ENCODE measurements at places on chromosomes 7 and 10.

GRCh38 chr7:13099154-13099795, 411.8 kb downstream of the ARL4A start:
- no peak for DNase-seq

DNA sequence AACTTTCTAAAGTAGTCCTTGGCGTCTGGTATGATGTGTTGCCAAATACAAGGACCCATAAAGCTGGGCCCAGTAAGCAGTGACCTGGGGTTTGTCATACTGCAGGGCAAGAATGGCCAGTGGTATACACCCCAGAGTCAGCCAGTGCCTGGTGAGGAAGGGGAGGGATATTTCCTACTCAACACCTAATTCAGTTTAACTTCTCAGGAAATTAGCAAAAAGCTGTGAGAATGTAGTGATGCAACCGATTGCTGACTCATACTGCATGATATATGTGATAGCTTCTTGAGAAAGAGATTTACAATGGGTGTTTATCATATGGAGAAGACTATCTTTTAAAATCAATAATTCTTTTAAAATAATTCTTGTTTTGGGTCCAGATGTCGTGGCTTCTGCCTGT, 889.3 kb upstream of the CELF2 start:
- DNase-seq = no peak

DNA sequence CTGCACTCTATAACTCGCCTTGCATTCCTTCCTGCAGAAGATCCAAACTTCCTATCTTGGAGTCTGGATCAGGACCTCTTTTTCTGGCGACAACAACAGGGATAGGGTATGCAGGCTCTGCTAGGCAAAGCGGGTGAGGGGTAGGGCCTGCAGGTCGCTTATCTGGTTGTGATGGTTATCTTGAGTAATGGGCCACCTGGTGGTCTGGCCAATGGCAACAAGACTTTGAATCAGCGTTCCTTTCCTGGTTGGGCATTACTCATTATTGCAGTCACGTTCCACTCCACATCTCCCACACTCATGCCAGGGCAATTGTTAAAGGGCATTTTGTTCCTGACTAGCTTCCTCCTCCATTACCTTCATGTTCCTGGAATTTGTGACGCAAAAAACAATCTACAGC, 48.4 kb upstream of the PLXDC2 start:
- DNase-seq = no peak

GRCh38 chr7:67912437-67912836, 915.8 kb downstream of the TYW1 start:
- DNase-seq = no peak

DNA sequence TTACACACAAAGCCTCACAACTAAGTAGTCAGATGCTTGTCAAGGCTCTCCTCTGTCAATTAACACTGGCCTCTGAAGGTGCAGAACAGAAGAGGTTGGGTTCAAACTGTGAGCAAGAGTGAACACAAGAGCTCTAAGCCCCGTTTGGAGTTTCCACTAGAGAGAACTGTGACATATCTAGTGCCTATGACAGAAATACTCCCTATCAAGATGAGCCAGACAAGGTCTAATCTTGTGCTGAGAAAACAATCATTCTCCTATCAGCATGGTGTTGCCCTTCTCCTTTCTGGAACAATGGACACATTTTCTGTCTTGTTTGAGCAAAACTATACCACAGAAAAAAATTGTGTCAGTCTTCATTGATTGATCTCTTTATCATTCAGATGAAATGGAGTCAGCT, 62.4 kb upstream of the CCDC71L start:
- DNase-seq = no peak

GRCh38 chr7:31716355-31716754, 29.3 kb downstream of the PPP1R17 start:
- no peak for DNase-seq

DNA sequence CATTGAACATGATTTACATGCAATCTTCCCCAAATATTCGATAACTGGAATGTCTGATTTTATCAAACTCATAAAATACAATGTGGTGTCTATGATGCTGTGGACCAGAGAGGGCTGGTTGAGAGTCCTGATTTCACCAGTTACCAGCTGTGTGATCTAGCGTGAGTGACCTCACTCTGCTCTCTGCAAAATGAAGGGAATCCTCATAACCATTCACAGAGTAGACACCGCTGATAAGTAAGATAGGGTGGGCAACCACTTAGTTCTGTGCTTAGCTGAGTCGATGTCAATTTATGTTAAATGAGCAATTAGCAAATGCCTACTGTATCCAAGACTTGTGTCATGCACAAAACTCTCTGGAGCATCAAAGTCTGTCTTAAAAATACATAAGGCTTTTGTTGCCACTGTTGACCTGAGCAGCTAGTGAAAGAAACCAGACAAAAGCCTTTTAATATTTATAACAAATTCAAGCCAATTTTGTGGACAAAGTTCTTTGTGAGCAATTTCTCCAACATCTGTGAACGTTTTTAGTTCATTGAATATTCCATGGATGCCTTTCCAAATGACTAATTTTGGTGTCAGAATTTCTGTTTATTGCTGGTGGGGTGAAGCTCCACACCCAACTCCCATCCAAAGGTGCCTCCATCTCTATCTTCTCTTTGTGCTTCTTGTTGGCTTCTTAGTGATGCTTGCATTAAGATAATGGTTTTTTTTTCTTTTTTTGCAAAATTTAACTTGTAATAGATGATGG, 314.2 kb downstream of the ADRA2A start:
- DNase-seq = no peak

GRCh38 chr7:112509402-112509801, 28.6 kb downstream of the LSMEM1 start:
- DNase-seq = no peak

DNA sequence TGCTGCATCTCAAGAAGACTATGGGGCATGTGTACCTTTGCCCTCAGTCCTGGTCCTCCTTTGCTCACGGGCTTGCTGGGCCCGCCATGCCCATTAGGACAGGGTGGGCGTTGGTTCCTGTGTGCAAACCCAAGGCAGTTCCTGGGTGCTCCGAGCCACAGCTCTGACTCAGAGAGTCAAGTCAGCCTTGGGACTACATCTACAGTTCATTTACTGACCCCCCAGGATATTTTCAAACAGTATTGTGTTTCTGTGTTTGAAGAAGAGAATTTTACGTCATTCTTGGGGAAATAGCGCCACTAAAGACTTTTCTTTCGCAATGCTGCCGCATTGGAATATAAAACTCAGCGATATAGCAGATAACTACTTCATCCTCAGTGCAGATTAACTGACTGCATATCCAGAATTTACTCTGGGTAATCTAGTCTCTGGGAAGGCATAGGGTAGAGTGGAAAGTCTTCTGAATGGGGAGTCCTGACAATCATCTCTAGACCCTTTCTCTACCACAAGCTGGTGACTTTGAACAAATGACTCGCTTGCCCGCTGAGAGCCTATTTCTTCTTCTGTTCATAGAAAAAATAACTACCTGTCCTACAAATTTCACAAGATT, 638.9 kb upstream of the FZD8 start:
- no peak for DNase-seq

DNA sequence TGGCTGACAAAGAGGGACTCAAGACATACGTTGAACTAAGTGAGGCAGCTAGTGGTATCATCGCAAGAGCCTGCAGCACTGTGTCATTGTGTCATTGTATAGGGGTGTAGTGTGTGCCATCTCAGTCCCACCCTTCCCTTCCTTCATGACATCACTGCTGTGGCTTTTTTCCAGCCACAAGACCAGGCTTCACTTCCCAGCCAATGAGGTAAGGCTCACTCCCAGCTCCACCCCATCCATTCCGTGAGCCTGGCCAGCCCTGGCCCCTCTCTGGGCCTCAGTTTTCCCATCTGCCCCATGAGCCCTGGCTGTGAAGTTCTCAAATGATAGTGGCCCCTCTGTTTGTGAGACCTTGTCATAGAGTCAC, 134.3 kb upstream of the ZMIZ1 start:
- no peak for DNase-seq

DNA sequence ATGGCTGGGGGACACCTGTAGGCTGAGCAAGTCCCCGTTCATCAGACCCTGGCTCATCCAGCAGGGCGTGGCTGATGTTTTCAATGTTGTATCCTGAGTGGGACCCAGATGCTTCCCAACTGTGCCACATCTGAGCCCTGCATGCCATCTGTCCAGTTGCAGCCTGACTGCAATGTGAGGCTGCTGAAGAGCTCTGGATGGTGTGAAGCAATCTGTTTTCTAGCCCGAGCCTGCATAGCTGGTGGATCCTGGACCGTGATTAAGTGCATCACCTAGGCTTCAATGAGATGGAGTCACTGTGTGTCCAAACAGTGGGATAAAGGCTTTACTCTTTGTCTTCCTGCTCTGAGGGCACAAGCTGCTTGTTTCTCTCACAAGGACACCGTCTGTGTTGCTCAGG, 99.8 kb downstream of the TCF7L2 start:
- DNase-seq = no peak

DNA sequence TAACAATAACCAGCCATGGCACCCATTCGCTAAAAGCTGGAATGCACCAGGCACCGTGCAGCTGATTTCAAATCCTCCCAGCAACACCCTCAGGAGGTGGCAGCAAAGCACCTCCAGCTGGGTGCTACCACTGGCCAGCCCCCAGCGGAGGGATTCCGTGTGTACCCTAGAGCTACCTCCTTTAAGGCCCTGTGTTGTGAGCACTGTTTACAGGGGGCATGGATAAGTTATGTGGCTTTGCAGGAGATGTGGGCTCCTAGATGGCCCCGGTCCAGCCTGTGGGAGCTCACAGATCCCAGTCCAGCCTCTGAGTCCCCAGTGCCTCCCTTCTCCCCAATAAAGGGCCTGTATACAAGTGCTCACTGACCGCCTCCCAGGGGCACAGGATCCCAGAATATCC, 27.1 kb downstream of the TNRC18 start:
- no peak for DNase-seq

GRCh38 chr7:28435152-28435551, 22.8 kb downstream of the CREB5 start:
- no peak for DNase-seq

GRCh38 chr7:22124941-22125340, 179.2 kb upstream of the CDCA7L start:
- no peak for DNase-seq

DNA sequence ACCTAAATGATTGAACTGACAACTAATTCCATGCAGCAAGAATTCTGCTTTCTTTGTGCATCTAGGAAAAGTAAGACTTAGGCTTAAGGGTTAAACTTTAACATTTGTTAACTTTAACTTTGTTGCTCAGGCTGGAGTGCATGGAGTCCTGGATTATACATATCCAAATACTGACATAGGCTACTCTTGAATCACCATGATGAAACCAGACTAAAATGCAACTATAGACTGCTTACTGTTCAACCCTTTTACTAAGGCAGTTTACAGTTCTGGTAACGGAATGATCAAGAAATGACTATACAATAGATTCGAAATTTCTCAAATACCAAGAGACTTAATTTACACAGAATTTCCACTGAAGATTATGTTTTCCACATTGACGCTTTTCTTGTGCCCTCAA, 52.0 kb downstream of the PUS7 start:
- no peak for DNase-seq

GRCh38 chr10:128051548-128051947, 74.7 kb downstream of the MKI67 start:
- no peak for DNase-seq

DNA sequence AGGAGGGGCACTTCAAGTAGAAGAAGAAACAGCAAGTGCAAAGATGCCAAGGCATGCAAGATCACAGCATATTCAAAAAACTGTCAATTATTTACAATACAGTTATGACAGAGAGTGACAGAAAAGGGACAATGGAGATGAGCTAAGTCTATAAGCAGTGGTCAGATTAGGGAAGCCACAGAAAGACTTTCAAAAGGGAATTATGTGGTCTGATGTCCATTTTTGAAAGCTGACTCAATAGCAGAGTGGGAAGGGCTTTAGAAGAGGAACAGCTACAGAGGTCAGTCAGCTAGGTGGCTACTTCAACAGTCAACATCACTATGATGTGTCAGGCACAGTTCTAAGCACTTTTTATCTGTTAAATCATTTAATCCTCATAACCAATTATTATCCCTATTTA, 45.2 kb upstream of the SPOCK2 start:
- no peak for DNase-seq

GRCh38 chr10:3292636-3293035, 120.1 kb upstream of the PITRM1 start:
- no peak for DNase-seq

DNA sequence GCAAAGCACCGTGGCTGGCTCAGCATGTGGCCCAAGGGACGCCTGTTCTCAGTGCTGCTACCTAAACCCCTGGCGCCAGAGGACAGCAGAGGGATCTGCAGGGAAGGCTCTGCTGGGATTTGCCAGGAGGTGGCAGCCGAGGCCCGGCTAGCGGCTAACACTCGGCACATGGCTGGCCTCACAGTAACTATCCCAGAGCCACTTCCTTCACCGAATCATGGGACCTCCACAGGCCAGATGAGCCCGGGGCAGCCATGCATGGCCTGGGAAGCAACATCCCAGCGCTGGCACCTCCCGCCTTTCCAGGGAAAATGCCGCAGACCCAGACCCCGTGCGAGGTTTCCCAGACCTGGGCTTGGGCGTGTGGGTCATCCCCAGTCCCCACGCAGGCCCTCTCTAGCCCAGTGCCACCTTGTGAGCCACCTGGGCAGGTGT, 36.4 kb downstream of the DPYSL4 start:
- DNase-seq = no peak

DNA sequence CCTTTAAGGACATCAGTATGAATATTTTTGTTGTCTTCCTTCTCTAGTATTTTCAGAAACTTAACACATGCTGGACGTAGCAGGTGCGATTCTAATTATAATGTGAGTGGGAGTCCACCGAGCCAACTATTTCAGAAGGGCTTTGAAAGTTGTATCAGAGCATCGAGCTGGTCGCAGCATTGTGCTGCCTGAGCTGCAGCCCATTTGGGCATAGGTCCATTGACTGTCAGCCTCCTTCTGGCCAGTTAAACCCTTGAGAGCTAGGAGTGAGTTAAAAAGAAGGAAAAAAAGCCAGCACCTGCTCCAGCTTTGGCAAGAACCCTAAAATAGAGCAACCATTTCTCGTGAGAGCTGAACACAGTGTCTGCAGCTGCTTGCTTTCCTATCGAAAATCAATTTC, 47.8 kb downstream of the SLC35G1 start:
- peak; percentile 19 for DNase-seq

- DNase-seq = no peak
Measured at GRCh38 chr7:50718876-50719275, 63.8 kb downstream of the GRB10 start.

- no peak for DNase-seq
Measured at GRCh38 chr7:155559519-155560108, 13.3 kb upstream of the CNPY1 start.

DNA sequence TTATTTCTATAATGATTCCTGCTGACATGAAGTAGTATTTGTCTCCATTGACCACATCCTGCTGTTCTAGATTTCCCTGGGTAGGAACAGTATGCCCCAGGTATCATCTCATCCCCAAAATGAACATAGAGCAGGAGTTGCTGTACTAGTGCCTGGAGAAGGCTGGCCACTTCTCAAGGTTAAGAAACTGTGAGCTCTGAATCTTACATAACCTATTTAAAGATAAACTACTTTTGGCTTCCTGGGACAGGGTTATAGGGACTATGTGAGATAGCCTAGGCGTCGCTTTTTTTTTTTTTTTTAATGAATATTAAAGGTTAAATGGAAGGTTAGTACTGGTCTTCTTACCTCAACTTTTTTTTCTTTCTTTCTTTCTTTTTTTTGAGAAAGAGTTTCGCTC, 103.0 kb downstream of the LRRC4 start:
- DNase-seq = no peak

GRCh38 chr7:100126239-100126930, 382 bp upstream of the MBLAC1 start:
- no peak for DNase-seq

Data from NCI-H446 (cell line).